Activated gamma-delta T cell treated with Interleukin-2 at 50 U/mL for 16 hours (primary cell): ENCODE measurements at places on chromosomes 7 and 10.
A peak's percentile ranks its signal among the peaks of the same experiment; 100 is the strongest.

- DNase-seq, result no peak
Measured at GRCh38 chr7:16015981-16016380, 329.5 kb upstream of the MEOX2 start.

GRCh38 chr10:124603376-124604213 is 140.6 kb downstream of the FAM53B start:
- DNase-seq, result no peak

DNA sequence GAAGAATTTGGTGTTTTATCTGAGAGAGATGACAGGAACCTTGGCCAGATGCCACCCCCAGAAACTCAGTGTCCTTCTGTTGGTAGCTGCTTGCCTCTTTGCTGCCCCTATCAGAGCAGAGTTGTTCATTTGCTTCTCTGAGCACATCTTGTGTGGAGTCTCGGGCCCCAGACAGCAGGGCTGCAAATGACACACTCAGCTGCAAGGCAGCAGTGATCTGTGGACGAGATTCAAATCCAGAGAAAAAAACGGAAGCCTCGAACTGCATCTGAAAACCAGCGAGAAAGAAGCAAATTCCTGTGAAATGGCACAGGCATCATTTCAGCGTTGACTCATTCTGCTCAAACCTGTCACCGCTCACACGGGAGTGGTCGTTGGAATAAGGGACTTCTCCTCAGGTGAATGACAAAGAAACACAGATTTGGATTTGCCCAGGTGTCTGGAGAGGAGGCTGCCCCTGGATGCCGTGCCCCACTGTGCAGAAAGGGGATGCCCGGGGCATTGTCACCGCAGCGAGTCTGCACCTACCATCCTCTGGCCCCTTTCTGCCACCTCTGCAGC is 144.7 kb downstream of the PFKFB3 start:
- DNase-seq, result peak; percentile 50

- DNase-seq, result no peak
Measured at GRCh38 chr10:129449893-129450292, 17.1 kb upstream of the MGMT start.

DNA sequence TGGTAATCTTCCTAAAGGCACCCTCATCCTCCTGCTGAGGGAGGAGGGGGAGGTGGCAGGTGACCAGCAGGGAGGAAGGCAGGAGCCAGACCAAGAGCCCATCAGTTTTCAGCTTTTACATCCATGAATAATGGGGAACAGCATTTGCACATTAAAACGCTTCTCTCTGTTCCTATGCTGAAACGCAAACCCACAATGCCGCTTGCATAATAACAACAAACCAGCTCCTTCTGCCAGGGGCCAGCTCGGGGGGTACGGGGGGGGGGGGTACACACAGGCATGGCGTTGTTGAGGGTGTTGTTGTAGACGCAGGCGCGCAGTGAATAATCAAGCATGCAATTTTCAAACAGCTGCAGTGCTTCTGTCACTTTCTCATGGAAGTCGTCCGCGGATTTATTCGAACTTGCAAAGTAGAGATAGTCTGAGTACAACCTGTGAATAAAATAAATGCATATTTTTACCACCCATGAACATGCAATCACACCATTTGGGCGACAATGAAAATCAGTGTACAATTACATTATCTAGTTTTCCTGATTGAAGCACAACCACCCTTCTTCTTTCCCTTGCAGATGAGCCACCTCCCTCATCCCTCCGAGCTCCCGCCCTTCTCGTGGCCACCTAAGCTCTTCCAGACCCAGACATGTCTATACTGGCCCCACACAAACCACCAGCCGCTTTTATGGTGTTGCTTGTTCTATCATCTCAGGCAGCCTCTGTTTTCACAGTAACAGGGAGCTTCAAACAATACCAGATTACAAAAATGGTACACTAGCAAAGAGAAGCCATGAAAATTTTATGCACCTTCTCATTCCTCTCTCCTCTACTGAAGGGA is 72.2 kb downstream of the CHST15 start:
- no peak for DNase-seq

DNA sequence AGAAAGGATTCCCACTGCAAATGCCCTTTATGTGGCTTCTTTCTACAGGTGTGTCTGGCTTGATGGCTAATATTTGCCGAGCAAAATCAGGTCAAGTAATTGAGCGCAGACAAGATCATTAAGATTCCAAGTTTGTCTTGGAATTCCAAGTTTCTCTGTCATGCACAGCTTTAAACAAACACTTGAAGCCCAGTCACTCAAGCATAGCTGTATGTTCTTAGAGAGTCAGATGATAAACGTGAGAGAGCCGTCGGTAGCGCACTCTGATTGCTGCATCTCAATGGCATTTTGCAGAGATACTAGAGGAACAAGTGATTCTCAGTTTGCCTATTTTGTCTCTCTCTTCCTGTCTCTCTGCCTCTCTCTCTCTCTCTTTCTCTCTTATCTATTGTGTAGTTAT is 658 bp downstream of the DMBT1 start:
- no peak for DNase-seq

GRCh38 chr7:155106356-155106755 is 36.2 kb downstream of the HTR5A start:
- DNase-seq, result no peak

GRCh38 chr10:117165538-117166417 is 27.7 kb upstream of the VAX1 start:
- no peak for DNase-seq

DNA sequence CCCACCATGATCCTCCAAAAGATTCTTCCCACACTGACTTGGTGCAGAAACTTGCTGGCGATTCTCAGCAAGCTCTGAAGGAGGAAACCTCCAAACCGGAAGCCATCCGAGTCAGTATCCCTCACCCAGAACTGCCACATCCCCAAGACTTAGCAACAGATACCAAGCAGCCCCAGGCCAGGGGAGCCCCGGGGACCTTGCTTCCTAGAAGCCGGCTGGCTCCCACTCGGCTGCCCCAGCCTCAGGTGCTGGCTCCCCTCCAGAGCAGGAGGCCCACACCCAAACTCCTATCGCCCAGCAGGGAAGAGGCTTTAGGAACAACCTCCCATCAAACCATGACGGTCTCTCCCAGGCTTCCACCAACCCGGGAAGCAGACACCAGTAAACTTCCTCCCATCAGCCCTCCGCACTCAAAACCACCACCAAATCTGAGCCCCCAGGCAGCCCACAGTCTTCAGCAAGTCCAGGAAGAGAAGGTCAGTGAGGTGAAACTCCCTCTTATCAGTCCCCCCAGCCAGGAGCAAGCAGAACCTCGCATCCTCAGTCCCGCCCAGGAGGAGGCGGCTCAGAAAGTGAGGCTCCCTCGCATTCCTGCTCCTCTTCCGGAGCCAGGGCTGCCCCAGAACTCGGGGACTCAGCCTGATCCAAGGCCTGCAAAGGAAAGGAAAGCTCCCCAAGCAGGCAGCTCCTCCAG is 82.3 kb downstream of the LRGUK start:
- no peak for DNase-seq

DNA sequence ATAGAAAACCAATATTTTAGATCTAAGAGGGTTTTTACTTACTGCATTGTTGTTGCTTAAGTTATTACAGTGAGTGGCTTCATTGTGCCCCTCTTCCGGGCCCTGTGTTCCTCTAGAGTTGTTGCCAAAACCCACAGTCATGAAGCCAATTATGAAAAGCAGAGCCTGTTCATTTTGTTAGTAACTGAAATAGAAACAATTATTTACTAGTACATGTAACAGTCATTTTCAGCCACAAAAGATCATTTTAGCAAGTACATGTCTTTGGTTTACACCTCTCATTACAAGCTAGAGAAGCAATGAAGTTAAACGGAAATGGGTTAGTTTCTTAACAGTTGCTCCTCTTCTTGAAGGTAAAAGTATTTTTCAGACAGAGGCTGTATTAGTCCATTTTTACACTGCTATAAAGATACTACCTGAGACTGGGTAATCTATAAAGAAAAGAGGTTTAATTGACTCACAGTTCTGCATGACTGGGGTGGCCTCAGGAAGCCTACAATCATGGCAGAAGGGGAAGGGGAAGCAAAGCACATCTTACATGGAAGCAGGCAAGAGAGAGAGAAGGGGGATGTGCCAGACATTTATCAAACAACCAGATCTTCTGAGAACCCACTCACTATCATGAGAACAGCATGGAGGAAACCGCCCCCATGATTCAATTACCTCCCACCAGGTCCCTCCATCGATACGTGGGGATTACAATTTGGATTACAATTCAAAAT is 380.5 kb downstream of the SFMBT2 start:
- no peak for DNase-seq

GRCh38 chr10:112071596-112072133 is 111.9 kb downstream of the GPAM start:
- DNase-seq, result no peak

- DNase-seq, result no peak
Measured at GRCh38 chr7:12582362-12582761, 11.8 kb downstream of the SCIN start.

- DNase-seq, result no peak
Measured at GRCh38 chr7:28872226-28872625, 85.9 kb downstream of the TRIL start.

- DNase-seq, result no peak
Measured at GRCh38 chr7:68699090-68699711, 899.1 kb upstream of the AUTS2 start.

DNA sequence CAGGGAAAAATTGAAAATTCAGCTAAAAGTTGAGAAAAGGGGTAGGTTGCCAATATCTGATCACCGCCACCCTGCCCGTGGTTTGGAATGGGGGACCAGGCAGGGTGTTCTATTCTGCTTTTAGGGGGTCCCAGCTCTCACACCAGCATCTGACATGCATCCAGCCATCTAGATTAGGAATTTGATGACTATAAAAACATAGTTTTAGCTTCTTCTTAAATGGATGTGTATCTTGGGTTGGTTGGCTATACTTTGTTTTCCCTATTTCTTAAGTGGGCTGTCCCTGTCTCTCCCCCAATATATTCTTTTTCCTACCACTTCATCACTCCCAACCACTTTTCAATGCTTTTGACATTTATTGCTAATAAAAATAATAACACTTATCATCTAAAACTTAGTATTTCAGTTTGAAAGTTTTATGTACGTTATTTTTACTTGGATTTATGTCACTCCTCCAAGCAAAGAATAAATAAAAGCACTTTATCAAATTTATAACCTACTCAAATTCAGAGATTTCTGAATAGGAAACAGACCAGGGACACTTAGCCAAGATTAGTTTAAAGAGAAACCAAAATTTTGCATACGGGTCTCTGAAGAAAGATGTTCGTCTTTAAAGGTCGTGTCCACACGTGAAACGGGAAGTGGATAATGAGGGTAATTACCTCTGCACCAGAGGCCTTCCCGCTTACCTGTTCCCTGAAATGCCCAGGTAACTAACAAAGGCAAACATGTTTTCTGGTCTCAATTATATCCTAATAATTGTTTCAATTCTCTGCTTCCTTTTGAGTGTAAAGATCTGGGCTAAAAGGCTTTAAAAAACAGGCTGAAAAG is 233.2 kb upstream of the AUTS2 start:
- no peak for DNase-seq

GRCh38 chr10:101639141-101639900 is 51.2 kb downstream of the DPCD start:
- DNase-seq, result no peak
